T-cell (primary cell): ENCODE measurements at places on chromosomes 3 and 15. TPM values are rescaled to one million over a fixed set of nuclear protein-coding genes. Genes with fewer than 3 reads are reported as not detected.
A peak's percentile ranks its signal among the peaks of the same experiment; 100 is the strongest.

DNA sequence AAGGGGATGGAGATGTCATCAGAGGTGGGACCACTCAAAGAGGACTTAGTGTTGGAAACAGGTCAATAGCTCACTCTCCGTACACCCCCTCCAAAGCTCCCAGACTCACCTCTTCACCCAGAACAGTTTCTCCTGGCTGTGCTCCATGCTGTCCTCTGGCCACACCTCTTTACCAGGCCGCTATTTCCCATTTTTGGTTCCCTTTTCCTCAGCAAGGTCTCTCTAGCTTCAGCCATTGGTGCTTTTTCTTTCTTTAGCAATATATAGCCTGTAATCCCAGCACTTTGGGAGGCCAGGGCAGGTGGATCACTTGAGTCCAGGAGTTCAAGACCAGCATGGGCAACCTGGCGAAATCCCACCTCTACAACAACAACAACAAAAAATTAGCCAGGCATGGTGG lies 123.6 kb upstream of the SMAD3 start:
- H3K27ac ChIP-seq, result no peak overlapping the region
- H3K4me1 ChIP-seq, result no peaks in the 10 kb centered on the region
- no peaks in the 10 kb centered on the region for H3K36me3 ChIP-seq
- no peak for DNase-seq
- H3K27me3 ChIP-seq, result no peaks in the 10 kb centered on the region
- H3K4me3 ChIP-seq, result no peak overlapping the region

- no peaks in the 10 kb centered on the region for H3K27me3 ChIP-seq
- DNase-seq, result no peak
- no peaks in the 10 kb centered on the region for H3K36me3 ChIP-seq
- H3K27ac ChIP-seq, result no peak overlapping the region
- no peaks in the 10 kb centered on the region for H3K4me1 ChIP-seq
These were observed 189.8 kb upstream of the GOLIM4 start for GRCh38 chr3:168285506-168285905.

DNA sequence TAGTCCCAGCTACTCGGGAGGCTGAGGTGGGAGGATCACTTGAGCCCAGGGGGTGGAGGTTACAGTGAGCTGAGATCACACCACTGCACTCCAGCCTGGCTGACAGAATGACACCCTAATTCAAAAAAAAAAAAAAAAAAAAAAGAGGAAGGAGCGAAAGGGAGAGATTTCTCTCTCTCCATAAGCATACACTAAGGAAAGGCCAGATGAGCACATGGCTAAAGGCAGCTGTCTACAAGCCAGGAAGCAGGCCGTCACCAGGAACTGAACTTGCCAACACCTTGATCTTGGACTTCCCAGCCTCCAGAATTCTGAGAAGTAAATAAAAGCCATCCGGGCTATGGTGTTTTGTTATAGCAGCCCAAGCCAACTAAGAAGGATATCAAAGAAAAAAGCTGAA lies 7.5 kb downstream of the SRGAP3 start:
- H3K4me3 ChIP-seq, result no peak overlapping the region
- DNase-seq, result no peak
- no peaks in the 10 kb centered on the region for H3K27me3 ChIP-seq
- H3K27ac ChIP-seq, result no peak overlapping the region

DNA sequence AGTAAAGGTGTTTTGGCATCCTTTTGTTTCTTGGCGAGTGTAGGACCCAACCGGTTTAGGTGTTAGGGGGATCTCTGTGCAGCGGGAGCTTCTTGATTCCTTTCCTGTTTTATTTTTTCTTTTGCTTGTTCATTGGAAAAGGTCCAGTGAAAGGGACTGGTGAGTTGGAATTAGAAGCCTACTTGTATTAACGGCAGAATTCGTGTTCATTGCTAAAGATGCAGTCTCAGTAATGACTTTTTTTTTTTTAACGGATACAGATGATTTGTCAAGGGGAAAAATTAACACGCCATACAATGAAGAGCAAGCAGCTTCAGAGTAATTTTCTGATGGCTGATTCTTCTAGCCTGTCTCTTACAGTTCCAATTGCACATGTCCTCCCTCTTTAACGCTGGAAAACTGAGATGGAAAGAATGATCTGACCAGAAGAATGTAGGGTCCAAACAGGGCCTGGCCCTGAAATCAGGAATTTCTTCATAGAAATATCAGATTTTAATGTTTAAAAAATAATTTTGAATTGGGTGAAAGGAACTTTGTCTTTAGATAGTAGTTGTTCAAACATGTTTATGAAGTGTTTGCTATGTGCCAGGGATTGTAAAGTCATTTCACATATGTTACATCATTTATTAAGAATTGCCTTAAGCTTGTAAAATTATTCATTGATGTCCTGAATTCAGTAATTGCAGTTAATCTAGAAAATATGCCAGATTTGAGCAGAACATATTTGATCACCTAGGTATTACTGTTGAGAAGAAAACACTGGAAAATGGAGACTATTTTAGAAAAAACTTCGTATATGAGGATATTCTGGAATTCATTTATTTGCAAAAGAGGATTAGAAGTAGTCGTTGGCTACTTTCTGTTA lies 1.4 kb downstream of the MAPK6 start:
- peak overlapping the region; percentile 71 for H3K27ac ChIP-seq
- peaks cover 4% of the 10 kb centered on the region for H3K27me3 ChIP-seq
- H3K36me3 ChIP-seq, result peaks cover 2% of the 10 kb centered on the region
- peak; percentile 3 for DNase-seq
- H3K4me3 ChIP-seq, result peak overlapping the region; percentile 81
- H3K4me1 ChIP-seq, result peaks cover 16% of the 10 kb centered on the region

OR5K2 gene
- not detected for total RNA-seq

KLHL25 gene
- 11.7 TPM for total RNA-seq
